ENCODE measurements at places on chromosomes 7 and 10.
A peak's percentile ranks its signal among the peaks of the same experiment; 100 is the strongest.

- DNase-seq, result no peak
These were observed 22.0 kb upstream of the SLF2 start for GRCh38 chr10:100890673-100891317.

GRCh38 chr10:121999301-121999700, 10.3 kb downstream of the TACC2 start:
- no peak for DNase-seq

- DNase-seq, result peak; percentile 68
These were observed 6.7 kb downstream of the KCNH2 start for GRCh38 chr7:150971242-150972022.

- no peak for DNase-seq
These were observed 108.0 kb upstream of the LSM8 start for GRCh38 chr7:118075936-118076335.

DNA sequence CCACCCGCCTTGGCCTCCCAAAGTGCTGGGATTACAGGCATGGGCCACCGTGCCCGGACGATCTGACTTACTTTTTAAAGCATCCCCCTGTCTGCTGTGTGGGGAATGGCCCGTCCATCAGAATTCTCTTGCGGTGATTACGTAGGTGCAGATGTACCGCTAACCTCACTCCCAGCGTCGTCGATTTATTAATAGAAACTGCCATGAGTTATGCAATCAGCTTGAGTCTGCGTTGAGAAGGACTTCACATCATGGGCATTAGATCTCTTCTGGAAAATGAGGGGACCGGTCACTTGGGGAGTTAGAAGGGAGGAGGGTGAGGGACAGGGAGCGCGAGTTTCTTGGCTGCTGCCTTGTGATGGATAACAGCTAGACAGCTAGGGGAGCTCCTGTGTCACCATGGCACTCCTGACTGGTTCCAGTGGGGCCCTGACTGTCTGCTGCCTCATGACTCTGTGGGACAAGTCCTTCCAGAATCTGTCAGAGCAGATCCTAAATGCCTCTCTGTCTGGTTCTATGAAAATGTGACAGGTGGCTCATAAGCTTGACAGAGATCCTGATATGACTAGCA, 35.2 kb downstream of the POR start:
- DNase-seq, result no peak

DNA sequence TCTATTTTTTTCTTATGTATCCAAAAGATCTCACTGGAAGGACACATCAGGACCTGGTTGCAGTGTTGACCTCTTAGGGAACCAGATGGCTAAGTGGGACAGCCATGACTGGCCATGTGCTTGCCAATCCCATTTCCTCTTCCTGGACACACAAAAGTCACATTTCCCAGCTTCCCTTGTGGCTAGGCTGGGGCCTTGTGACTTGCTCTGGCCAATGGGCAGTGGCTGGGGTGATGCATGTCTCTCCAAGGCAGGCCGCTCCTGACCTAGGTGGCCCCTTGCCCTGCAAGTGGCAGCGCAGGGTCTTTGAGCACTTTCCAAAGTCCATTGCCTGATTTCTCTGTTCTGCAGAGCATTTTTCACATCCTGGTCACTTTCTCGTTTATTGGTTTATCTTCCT, 41.7 kb upstream of the HSPA12A start:
- DNase-seq, result no peak

GRCh38 chr10:103692436-103692951, 162.9 kb downstream of the SH3PXD2A start:
- peak; percentile 45 for DNase-seq

- DNase-seq, result no peak
These were observed 2.6 kb downstream of the NPTX2 start for GRCh38 chr7:98619450-98620321.

DNA sequence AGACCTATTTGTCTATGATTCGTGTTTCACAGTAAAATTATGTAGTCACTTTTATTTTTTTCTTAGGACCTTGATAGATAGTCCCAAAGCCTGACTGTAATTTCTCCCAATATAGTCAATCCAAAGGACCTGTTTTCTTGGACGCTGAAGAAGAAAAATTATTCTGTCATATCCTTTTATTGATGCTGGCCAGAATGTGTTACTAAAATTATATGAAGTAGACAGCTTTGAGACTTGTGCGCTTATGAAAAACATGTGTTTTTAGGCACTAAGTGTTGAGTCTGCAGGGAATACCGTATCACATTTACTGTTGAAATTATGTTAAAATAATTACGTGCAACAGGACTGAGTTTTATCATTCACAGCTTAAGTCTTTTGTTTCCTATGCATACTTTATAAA, 17.9 kb downstream of the TES start:
- no peak for DNase-seq

- no peak for DNase-seq
These were observed 2.4 kb downstream of the PAPSS2 start for GRCh38 chr10:87661861-87662785.

DNA sequence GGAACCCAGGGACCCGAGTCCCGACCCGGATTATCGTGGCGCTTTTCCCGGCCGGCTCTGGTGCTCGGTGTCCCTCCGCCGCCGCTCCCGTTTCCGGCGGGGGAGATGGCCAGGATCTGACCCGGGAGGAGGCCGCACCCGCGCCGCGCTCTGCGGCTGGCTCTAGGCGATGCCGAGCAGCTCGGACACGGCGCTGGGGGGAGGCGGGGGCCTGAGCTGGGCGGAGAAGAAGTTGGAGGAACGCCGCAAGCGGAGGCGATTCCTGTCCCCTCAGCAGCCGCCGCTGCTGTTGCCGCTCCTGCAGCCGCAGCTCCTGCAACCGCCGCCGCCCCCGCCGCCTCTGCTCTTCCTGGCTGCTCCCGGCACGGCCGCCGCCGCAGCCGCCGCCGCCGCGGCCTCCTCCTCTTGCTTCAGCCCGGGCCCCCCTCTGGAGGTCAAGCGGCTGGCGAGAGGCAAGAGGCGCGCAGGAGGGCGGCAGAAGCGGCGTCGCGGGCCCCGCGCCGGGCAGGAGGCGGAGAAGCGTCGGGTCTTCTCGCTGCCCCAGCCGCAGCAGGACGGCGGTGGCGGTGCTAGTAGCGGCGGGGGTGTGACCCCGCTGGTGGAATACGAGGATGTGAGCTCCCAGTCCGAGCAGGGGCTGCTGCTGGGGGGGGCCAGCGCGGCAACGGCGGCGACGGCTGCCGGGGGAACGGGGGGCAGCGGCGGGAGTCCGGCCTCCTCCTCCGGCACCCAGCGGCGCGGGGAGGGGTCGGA, 593 bp downstream of the CDK13 start:
- peak; percentile 86 for DNase-seq

DNA sequence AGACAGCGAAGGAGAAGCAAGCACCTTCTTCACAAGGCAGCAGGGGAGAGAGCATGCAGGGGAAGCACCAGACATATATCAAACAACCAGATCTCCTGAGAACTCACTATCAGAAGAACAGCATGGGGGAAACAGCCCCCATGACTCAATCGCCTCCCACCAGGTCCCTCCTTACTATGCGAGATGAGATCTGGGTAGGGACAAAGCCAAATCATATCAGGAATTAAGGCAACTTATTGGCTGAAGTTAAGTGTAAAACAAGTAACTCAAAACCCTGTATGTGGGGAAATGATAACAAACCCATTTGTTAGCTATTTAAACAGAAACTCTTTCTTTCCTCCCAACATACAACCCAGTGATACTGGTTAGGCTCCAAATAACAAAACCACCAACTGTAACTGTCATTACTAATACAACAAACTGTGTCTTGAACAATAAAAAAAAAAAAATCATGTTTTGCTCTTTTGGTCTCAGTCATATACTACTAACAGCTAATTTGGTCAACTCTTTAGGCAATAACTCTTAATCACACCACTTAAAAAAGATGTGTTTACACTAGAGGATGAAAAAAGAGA, 57.8 kb downstream of the MINDY3 start:
- DNase-seq, result no peak

DNA sequence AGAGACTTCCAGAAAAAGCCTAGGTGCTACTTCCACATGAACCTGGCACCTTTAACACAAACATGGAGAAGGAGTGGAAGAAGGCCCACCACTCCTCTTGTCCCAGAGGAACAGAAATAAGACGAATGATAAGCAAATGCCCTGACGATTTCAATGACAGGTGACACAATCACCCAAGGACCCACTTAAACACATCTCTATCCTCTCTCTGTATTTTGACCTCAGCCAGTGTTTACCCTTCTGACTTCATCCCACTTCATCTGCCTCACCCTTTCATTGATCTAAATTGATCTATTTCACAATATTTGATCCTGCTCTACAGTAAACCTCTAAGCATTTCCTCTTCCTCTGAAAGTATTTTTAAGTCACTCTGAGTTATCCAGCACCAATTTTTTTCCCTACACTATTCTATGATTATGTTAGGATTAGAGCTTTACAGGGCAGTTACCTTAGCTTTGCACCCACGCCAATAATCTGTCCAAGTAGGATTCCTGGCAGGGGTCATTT, 9.1 kb downstream of the GOT1 start:
- no peak for DNase-seq

DNA sequence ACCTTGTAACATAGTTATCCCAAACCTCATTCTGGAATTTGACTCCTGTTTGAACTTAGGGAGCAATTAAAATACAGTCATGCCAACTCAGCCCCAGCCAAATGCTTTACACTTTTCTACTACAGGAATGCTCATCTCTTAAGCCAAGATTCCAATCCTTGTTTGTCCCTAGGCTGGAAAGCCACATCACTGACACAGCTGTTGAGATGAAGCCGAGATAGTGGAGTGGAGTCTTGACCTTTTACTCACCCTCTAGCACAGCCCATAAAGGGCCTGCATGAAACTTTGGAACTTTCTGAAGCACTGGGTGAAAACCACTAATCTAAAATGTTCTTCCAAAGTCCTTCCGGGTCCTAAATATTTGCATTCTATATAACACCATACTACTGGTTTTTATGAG, 247.3 kb downstream of the ETV1 start:
- no peak for DNase-seq

DNA sequence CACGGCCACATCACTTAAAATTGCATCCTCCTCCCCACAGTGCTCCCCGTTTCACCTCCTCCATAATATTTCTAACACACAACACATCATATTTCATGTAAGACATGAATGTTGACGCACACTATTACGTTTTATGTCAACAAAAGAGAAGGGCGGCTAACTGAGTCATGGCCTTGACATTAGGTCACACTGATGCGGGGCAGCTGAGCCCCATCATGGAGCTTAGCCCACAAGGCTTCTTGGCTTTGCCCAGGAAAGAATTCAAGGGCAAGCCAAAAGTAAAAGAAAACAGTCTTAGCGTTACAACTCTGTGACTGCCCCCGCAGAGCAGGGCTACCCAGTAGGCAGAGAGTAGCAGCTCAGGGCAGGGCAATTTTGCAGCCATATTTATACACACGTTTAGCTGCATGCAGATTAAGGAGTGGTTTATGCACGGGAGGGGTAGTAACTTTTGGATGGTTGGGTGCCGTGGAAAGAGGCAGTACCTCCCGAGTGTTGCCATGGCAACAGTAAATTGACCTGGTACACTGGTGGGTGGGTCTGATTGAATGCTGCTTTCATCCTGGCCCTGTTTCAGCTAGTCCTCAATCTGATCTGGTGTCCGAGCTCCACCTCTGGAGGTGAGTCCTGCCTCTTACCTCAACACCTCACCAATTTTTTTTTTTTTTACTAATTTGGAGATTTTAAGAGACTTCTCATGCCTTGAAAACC, 156.2 kb upstream of the FRMD4A start:
- no peak for DNase-seq

- DNase-seq, result no peak
These were observed 17.3 kb downstream of the CRTAC1 start for GRCh38 chr10:98013122-98013521.

DNA sequence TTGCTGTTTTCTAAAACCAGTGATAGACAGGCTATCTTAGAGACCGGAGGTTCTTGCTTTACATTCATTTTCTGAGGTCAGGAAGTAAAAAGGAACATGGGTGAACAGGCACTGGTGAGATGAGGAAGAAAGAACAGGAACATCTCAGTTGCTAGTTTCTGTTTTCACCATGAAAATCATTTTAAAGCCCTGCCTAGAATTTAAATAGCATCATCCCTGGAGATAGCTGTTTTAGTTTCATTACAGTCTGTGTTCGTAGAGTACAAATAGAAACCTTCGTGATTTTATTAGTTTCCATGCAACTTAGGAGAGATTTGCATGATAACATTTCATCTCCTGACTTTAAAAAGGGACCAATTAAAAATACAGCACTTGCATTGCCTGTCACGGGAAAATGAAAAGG, 14.7 kb downstream of the KCNMA1 start:
- no peak for DNase-seq

DNA sequence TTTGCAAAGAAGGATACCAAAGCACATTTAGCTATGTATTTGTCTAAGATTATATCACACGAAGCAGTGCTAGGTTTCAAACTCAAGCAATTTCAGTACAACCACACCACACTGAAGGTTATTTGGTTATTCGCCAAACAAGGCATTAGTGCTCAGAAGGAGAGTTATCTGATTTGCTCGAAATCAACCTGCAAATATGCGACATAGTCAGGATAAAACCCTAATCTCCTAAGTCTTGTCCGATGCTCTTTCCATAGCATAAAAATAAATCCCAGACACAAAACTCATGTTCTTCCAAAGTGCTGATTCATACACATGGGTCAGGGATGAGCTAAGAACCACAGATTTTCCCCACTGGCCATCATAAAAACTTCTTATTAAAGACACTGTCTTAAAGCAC, 1288.0 kb upstream of the SORCS1 start:
- no peak for DNase-seq

DNA sequence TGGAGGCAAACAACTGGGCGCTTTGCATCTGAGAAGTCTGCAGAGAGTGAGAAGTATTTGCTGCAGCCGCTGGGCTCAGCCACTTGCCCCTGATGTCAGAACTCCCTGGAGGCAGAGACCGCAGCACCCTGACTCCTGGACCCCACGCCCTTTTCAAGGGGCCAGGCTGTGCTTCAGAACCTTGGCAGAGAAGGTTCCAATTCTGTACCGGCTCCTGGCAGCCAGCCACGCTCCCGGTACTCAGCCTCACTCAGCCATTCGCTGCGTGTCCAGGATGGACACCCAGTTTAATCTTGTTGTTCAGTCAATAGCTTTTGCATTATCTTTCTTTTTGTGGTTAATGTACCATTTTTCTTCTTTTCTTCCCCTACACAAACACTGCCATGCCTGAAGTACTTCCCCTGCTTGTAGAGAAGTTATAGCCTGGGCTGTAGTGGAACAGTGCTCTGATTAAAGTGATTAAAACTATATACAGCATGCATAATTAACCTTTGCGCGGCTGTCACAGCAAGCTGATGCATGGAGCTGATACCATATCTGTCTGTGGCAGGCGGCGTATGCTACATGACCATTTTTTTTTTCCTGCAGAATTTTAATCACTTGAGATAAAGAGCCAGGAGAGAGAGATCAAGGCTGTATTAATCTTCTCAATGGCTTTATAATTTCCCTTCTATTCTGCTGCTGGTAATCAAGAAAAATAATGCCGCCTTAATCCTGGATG, 578.5 kb downstream of the SDK1 start:
- DNase-seq, result no peak

- no peak for DNase-seq
These were observed 316.2 kb downstream of the SORCS3 start for GRCh38 chr10:104957178-104957841.

DNA sequence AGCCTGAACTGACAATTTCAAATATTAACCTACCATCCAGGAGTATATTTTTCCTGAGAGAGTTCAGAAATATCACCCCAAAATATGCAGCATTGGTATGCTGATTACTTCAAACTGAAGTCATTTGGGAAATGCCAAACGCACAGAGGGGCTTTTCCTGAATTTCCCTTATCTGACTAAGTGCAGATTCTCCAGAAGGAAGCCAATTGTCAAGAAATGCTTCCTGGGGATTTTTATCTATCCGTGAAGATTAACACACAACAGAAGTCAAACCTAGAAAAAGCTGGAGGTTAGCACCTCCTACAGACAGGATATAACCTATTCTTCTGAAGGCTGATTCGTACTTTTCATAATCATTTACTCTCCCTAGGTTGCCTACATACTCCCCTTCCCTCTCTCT, 91.0 kb downstream of the AKR1D1 start:
- DNase-seq, result no peak
